Body of pancreas (tissue), 4 donors: ENCODE measurements at places on chromosomes 3 and 15. TPM values are rescaled to one million over a fixed set of nuclear protein-coding genes. Genes with fewer than 3 reads are reported as not detected.

The STRIT1 gene
- not detected for total RNA-seq

- peak; percentile 50 for DNase-seq
Observed at GRCh38 chr15:69557020-69557706, 104.5 kb downstream of the RPLP1 start.

GRCh38 chr3:118181274-118181673 lies 853.4 kb downstream of the IGSF11 start:
- no peak for DNase-seq

GRCh38 chr15:69414701-69415167 lies 585 bp downstream of the KIF23 start:
- peak; percentile 29 for DNase-seq

GRCh38 chr15:76386178-76386577 lies 49.6 kb downstream of the ISL2 start:
- DNase-seq, result no peak

The GOLGA8T gene
- 0.26 TPM for total RNA-seq

DNA sequence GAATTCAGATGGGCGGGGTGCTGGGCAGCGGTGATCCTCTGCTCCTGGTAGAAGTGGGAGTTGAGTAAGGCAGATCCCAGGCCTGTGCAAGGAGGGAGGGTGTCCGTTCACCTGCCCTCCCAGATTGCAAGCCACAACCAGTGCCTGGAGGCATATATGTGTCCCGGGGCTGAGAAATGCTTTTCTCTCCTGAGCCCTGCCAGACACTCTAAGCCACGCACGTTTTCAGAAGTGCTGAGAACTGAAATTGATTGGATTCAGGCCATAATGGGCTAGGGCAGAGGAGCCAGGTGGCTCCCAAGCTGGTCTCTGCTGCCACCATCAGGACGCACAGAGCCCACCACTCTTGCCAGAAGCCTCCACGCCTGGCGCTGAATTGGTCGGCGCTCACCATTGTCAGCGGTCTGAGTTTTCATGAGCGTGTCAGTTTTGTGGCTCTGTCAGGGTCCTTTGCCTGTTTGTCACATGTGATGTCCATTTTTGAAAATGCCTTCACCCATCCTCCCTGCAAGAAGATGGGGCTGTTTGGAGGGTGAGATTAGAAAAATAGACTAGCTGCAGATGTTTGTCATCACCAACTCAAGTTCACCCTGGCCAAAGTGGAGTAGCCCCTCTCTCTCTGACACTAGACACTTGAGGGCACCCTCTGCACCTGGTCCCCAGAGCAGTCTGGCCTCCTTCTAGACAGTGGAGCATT lies 15.4 kb upstream of the BFSP2 start:
- peak; percentile 80 for DNase-seq

The CCR5 gene
- not detected for total RNA-seq

- DNase-seq, result no peak
Observed at GRCh38 chr3:143482106-143483088, 362.8 kb downstream of the CHST2 start.

DNA sequence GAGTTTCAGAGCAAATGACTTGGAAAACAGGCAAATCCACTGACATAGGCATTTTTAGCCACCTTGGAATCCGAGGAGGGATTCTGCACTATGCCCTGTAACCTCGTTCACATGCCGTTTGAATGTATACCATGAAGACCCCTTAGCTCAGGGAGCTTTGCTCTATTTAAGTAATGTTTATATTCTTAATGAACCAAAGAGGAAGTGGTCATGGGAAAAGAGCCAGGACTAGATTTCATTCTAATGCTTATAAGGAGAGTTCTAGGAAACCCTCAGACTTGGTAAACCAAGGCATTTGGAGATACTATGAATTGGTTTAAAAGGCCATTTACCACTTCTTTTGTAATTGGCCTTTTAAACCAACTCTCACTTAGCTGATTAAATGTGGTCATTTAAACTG lies 178.9 kb downstream of the IGF1R start:
- DNase-seq, result no peak

DNA sequence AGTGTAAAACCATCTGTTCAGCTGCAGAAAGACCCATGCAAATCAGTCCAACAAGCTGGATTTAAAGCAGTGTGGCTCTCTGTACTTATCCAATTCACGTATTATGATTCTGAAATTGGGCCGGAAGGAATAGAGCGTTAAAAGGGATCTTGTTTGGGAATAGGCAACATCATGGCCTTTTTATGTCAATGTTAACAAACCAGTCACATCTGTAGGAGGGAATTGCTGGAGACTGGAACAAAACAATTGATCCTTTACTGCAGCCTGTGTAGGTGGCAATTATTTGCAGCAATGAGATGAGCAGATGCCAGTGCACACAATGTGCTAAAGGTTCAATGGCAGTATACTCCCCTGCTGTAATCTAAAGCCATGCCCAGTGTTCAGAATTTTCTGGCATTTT lies 887.4 kb upstream of the ROBO1 start:
- no peak for DNase-seq

The PLCL2 gene
- total RNA-seq, result 13.7 TPM

DNA sequence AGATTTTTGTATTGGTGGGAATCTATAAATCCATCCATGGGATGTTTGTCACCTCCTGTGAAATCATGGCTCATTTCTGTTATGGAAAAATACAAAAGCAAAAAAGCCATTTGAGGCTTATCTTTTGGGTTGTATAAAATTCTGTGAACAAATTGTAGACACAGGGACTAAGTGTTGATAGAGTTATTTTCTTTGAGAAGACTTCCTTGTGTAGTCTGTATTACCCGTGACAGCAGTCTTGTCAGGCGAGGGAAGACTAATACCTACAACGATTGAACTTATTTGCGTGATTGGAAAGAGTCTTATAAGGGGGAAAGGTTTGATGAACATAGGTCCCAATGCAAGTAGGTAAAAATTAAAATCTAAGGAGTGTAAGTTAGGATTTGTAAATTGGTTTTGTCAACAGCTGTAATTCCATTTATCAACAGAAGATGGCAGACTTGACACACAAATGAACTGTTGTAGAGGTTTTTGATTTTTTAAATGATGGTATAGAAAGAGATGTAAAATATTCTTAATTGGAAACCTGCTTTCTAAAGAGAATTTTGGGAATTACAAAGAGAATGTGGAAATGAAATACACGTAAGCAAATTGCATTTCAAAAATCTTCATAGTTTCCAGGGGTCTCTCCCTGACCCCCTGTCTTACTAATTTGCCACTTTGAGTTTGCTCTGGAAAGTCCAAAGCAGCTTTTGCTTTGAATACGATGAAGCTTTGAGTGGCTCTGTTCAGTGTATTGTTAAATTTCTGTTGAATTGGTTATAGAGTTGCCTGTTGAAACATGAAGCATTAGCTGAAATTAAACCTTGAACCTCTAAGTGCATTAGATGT lies 33.2 kb downstream of the SLC25A26 start:
- no peak for DNase-seq

The DAPK2 gene
- 2.9 TPM for total RNA-seq

GRCh38 chr3:107525644-107526305 lies 3.0 kb downstream of the BBX start:
- DNase-seq, result peak; percentile 25

The TRIM71 gene
- not detected for total RNA-seq

The GLDN gene
- total RNA-seq, result 2.6 TPM

The FOXB1 gene
- total RNA-seq, result not detected

DNA sequence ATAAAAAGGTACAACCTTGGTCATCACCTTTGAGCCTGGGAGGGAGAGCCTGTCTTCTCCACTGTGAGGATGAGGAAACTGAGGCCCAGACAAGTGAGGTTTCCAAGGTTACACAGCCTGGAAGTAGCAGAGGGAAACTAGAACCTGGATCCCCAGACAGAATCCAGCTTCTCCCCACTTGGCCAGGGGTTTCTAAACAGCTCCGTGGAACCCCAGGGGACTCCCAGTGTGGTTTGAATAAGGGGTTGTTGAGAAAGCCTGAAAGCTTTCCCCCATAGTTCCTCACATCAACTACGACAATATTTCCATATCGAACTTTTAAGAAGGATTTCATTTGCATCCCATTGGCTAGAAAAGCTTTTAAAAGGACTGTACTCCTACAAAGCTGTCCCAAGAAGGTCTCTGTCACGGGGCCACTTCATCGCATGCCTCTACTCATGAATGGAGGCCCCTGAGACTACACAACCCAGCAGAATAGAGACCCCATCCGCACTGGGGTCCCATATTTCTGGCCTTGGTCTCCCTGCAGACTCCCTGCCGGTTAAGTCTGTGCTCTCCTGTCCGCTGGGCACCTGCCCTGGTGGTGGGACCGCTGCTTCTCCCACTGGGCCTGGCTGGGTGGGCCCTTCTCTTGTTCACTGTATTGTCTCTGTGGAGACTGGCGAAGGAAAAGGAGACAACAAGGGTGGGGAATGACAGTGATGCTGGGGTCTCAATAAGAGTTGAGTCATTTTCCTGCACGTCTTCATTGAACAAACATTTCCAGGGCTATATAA lies 178.5 kb downstream of the SMAD6 start:
- no peak for DNase-seq

GRCh38 chr3:11591002-11591355 lies 52.7 kb downstream of the VGLL4 start:
- DNase-seq, result no peak

GRCh38 chr15:66900586-66901310 lies 164.7 kb upstream of the SMAD3 start:
- DNase-seq, result no peak

GRCh38 chr3:182717216-182717615 lies 76.1 kb upstream of the ATP11B start:
- DNase-seq, result no peak

The PLA2G4E gene
- not detected for total RNA-seq

GRCh38 chr15:49155834-49156627 lies 632 bp upstream of the COPS2 start:
- DNase-seq, result no peak

The UBAP1L gene
- 3.4 TPM for total RNA-seq

DNA sequence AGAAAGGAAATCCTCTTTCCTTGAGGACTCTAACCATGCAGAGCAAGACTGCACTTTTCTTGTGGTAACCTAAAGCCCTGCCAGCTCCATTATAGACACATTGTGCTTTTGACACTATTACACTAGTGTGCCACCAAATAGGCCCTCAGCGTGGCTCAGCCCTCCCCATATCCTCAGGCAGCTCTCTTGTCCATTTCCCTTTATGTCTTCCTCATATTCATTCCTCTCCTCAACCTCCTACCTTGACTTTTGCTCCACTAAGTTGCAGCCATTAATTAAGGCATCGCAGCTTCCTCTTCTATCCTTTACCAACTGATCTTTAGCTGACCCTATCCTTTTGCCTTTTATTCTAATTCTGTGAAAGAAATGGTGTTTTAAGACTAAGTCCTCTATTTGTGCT lies 3.7 kb downstream of the ATG7 start:
- no peak for DNase-seq

GRCh38 chr3:187186375-187186774 lies 10.9 kb upstream of the RTP1 start:
- no peak for DNase-seq

The SH3GL3 gene
- 2.3 TPM for total RNA-seq

The GOLGA6D gene
- total RNA-seq, result not detected

DNA sequence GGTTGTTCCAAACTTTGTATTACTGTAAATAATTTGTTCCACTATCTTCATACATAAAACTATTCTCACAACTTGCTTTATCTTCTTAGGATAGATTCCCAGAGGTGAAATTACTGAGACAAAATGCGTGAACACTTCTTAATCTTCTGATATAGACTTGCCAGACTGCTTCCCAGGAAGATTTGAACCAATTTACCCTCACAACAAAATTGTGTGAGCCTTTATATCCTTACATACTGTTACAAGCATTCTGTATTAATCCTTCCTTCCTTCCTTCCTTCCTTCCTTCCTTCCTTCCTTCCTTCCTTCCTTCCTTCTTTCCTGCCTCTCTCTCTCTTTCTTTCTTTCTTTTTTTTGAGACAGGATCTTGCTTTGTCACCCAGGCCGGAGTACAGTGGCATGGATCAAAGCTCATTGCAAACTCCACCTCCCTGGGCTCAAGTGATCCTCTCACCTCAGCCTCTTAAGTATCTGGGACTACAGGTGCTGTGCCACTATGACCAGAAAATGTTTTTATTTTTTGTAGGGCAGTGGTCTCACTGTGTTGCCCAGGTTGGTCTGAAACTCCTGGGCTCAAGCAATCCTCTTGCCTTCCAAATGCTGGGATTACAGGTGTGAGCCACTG lies 57.1 kb upstream of the SSR3 start:
- no peak for DNase-seq

GRCh38 chr3:15982243-15982642 lies 184.5 kb upstream of the ANKRD28 start:
- no peak for DNase-seq

GRCh38 chr15:59237119-59237855 lies 30.6 kb downstream of the LDHAL6B start:
- DNase-seq, result no peak

The XCR1 gene
- total RNA-seq, result not detected

DNA sequence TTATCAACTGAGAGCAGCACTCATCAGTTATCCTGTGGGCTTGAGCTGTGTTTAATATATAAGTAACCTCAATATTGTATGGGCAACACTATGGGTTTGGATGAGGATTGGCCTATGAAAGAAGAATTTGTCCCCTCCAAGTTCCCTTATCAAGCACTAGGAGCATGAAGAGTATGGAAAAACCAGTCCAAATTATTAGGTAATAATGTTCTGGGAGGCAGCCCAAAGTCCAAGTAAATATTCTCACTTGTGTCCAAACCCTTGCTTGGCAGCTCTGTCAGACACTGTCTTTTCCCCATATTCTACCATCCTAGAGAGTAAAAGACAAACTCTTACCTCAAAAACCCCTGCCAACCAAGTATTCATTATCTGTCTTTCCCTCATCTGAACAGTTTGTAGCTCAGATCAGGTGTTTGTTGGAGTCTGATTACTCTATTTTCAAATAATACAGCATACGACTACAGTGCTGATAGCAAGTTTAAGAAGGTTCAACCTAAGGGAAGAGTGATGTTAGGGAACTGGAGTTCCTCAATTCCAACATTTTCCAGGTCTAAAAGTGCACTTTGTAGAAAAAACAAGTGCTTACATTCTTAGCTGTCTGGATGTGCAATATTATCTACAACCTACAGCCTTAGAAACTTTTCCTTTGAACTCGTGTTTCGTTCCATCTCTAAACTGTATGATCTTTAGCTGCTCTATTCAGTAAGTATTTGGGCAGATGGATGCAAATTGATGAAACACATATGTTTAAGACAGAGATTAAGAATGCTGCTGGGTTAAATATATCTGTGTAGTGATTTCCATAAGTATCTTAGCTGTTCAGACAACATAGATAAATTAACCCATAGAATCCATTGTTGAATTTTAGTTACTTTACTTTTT lies 89.7 kb upstream of the PHLDB2 start:
- no peak for DNase-seq

GRCh38 chr3:59994732-59995304 lies 945.0 kb upstream of the CFAP20DC start:
- DNase-seq, result no peak

The PLCB2 gene
- 4.6 TPM for total RNA-seq

DNA sequence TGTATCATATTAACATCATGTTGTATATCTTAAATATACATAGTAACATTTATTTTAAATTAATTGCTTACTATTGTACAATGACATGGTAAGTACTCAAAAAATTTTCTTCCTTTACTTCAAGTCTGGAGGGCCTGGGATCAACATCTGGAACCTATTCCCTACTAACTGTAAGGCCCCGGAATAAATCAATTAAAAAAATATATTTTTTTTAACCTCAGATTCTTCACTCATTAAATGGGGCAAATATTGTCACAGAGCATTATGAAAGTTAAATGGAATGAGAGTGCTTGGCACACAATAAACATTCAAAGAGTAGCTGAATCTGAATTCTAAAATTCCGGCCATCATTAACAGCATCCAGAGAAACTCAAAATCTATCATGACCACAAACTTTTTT lies 16.5 kb downstream of the GSK3B start:
- no peak for DNase-seq

GRCh38 chr15:90624278-90624981 lies 92.7 kb upstream of the BLM start:
- DNase-seq, result no peak

GRCh38 chr3:182682263-182683241 lies 110.8 kb upstream of the ATP11B start:
- peak; percentile 53 for DNase-seq
